Effector memory CD4-positive, alpha-beta T cell (primary cell): ENCODE measurements at places on chromosomes 12 and 14.
A peak's percentile ranks its signal among the peaks of the same experiment; 100 is the strongest.

DNA sequence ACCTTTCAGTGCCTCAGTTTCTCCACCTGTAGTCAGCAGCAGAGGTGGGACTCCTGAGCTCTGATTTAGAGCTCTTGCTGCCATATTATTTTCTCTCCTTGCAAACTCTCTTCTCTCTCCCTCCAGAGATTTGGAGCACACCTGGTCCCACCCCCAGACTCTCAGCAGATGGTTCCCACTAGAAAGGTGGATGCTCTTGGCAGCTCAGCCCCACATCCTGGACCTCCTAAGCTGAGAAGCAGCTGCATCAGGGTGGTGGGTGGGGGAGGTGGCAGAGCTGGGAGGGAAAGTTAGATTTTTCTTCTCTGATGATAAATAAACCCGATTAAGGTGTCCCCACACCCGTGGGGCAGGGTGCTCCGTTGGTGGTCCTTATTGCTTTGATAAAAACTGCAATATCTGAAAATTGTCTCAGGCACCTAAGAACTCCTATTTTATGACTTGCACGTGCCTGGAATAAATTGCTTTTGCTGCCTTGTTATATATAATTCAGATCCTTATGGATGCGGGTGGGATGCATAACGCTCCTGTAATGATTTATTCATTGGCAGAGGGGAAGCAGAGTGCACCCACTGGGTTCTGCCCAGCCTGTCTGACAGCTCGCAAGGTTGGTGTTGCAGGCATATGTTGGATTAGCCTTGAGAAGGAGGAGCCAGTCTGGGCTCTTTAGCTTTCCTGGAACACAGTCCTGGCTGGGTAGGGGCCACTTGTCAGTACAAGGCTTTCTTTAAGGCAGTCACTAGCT lies 214.2 kb downstream of the SUDS3 start:
- DNase-seq: no peak

- no peak for DNase-seq
Observed at GRCh38 chr12:72282721-72283120, 10.6 kb downstream of the TRHDE start.

DNA sequence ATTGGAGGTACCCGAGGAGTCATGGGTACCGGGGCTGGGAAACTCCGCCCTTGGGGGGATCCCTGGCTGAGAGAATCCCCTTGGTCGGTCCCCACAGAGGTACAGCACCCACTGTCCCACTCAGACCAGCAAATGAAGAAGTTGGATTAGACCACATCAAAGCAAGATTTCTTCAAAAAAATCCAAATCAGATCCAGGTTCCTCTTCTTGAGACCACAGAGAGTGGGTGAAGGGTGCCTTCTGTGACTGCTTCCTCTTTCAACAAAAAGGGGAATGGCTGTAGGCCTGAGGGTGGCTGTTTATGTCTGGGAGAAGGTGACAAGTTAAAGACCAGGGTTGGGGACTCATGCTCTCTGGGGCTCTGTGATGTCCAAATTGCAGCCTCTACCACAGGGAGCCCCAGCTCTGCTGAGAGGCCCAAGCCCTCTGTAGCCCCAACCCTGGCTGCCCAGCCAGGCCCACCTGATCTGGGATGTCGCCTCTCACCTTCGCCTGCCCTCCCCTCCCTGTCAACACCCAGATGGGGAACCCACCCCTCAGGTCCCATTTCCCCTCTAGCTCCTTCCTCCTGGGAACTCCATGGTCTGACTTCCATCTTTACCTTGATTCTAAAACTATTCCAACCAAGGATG lies 50.9 kb downstream of the ZFP36L1 start:
- no peak for DNase-seq

DNA sequence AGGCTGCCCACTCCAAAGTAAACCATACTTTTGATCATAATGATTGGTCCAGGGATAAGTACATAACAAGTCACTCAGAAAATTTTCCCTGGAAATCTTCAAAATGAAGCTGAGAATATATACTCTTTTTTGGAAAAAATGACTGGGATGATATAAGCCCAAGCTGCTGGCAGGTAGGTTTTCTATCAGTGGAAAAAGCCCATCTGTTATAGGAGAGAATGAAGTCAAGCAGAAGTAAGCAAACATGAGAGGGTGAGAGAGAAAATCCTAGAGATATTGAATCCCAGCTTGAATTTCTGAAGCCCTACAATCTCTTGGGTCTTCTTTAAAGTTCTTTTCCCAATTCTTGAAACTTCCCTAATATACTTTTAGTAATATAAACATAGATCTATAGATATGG lies 37.3 kb upstream of the ZDHHC17 start:
- no peak for DNase-seq

DNA sequence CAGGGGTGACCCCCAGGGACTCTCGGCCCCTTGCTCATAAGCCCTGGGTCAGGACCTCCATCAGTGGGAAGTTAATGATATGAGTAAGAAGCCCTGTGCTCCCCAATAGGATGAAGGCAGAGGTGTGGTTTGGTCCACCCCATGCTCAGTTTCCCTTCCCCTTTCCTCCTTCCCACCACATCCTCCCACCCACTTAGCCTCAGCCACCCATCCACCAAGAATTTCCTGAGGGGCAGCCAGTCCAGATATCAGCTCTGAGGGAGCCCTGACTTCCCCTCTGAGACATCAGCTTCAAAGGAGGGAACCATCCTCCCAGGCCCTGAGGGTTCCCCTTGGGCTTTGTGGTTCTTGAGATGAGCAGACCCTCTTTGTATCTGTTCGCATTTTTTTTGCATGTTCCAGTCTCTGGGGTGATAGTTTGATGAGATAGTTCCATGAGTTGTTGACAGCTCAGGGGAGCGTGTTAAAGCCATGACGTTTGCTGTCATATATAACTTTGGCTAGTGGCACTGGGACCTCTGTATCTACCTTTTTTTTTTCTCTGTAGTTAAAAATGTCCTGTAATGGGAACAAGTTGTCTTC lies 71.2 kb downstream of the LGMN start:
- no peak for DNase-seq

GRCh38 chr12:14252697-14253096 lies 112.8 kb upstream of the ATF7IP start:
- DNase-seq: no peak

DNA sequence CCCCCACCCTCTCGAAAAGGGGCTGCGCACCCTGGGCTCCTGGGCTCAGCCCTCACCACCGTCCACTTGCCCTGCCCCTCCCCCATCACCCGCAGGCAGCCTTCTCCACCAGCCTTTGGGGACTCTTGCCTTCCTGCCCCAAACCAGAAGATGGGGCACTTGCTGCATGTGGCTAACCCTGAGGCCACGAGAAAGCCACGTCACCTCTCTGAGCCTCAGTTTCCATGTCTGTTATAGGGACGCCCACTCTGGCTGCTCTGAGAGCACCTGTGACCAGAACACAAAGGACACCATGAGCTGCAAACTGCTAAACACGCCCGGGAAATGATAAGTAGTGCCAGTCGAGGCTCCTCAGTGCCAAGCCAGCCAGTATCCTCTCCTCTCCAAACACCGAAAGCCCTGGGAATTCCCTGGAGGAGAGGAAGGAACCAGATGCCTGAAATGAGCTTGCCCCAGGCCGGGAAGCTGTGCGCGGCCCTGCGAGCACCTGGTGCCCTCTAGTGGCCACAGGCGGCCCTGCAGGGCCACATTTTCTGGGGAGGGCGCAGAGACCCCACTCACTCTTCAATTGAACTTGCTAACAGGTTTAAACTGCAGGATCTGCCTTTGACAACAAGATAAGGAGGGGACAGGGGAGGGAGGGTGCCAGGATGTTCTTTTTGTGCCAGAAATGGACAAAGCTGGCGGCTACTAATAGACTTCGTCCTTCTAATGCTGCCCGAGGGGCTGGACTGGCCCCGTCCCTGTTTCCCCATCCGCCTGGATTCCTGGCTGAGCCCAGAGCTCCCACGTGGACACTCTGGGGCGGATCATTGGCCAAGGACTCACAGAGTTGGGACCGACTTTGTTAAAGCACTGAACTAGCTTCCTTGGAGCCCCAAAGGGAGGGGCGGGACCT lies 10.2 kb upstream of the SERPINA9 start:
- DNase-seq: no peak

- DNase-seq: peak; percentile 82
Observed at GRCh38 chr14:76767681-76768656, 6.7 kb downstream of the VASH1 start.

DNA sequence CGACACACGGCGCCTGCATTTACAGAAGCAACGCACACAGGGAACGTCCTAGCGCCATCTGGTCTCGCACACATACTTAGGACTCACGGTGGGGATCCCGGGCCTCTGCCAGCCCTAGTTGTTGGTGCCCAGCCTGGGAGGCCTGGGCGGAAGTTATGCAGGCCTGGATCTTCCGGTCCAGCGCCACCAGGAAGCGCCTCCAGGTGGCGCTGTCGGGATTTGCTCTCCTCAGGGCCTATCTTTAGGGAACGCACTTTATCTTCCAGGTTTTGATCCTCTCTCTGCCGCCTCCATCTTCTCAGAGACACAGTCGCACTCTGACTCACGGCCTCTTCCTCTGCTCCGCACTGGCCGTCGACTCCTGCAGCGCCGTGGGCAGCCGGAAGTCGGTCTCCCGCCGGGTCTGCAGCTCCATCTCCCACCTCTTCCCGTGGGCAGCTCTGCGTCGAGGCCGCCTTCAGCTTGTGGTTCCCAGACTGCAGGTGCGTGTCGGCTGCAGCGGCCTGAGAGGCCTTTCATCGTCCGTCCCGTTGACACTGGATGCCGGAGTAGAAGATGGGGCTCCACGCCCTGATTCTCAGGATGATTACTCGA lies 760.4 kb downstream of the TMEM121 start:
- no peak for DNase-seq

- DNase-seq: no peak
Observed at GRCh38 chr12:59168647-59169046, 248.3 kb upstream of the LRIG3 start.

DNA sequence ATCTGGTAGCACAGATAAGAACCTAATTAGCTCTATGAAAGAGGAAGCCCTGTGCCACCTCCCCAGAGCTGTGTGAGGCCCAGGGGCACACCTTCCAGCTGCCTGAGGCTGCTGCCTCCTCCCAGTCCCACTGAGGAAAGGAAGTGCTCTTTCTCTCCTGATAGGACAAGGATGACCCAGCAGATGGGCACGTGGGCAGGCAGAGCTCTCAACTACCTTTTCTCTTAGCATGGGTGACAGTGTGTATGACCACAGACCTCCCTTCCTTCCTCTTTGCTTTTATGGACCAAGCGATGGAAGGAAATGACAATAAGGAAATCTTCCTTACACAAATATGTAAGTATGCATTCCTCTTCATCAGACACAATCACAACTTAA lies 127.6 kb upstream of the AMIGO2 start:
- peak; percentile 41 for DNase-seq

DNA sequence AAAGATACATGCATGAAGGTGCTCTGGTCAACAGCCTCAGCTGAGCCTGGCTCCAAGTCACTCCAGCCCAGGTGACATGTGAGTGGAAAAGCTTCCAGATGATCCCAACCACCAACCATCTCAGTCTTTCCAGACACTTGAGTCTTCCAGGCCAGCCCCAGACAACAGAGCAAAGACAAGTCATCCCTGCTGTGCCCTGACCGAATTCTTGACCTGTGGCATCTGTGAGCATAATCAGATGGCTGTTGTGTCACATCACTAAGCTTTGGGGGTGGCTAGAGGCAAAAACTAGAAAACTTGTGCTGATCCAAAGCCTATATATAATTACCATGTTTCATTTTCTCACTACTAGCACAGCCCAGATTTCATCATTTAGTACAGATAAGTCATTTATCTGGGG lies 50.8 kb upstream of the ISM2 start:
- DNase-seq: no peak

GRCh38 chr12:11609045-11609444 lies 40.4 kb upstream of the ETV6 start:
- DNase-seq: no peak

- DNase-seq: no peak
Observed at GRCh38 chr12:26119391-26119989, 5.3 kb downstream of the BHLHE41 start.

DNA sequence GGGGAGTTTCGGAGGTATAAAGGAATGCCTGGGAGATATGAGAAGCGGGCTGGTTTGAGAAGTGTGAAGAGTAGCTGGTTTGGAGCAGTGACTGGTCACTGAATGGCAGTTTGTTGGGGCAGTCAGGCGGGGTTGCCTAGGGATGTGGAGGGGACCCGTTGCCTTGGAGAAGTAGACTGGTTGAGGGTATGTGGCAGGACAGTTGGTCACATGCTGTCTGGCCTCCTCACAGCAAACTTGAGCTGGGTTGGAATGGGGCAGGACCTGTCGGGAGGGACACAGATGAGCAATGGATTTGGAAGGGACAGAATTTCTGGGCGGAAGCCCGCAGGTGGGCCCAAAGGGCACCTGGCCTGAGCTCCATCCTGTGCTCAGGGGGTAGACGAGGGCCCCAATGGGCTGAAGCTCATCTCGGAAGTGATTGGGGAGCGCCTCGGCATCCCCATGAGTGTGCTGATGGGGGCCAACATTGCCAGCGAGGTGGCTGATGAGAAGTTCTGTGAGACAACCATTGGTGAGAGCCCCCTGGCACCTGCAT lies 2.2 kb downstream of the GPD1 start:
- DNase-seq: no peak

DNA sequence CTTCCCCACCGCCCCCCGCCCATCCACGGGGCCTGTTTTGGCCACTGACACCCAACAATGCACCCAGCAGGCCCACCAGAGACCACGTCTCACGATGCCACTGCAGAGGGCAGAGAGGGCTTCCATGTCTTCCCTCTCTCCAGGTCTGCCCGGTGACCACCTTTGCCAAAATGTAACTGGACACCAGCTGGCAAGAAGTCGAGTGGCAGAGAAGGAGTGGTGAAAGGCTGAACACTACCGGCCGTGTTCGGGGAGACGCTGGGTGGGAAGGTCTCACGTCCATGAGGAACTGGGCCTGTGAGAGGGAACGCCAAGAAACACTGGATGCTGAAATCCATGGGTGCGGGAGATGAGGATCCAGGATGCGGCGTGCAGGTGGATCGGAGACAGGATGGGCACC lies 308.2 kb downstream of the ADGRD1 start:
- no peak for DNase-seq

DNA sequence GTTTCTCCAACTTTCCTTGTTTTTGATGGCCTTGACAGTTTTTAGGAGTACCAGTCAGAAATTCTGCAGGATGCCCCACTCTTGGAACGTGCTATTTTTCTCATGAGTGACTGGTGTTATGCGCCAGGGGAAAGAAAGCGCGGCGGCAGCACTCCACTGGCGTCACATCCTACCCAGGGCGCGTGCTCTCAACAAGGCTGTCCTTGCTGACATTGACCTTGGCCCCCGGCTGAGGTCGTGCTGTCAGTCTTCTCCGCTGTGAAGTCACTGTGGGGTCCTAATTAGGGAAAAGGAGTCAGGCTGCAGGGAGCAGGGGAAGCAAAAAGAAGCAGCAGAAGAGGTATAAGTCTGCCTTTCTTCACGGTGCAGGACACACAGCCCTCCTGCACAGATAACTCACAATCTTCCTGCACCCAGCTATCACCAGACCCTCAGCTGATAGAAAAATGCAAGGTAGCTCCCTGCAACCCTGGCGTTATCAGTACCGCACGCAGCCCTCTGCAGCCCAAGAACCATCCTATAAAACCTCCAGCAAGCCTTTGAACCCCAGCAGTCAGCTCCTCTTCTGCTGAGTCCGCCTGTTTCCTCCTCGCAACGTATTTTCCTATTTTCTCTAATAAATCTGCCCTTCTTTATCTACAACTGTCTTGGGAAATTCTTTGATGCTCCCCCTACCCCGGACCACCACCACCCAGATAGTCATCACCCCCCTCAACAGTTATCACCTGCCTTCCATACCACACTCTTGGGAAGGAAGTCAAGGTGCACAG lies 48.0 kb upstream of the C14orf180 start:
- DNase-seq: no peak
